ENCODE measurements at places on chromosomes 1 and 21. TPM values are rescaled to one million over a fixed set of nuclear protein-coding genes. Genes with fewer than 3 reads are reported as not detected.

FCGR1A gene
- 6.2 TPM for total RNA-seq

PIGR gene
- 7.6 TPM for total RNA-seq

KCNJ15 gene
- total RNA-seq = 124 TPM

SDC3 gene
- total RNA-seq = 24.3 TPM

MEGF6 gene
- total RNA-seq = 29.9 TPM

Measured in metanephros (tissue), 2 donors.